ENCODE measurements at places on chromosomes 7 and 10.

DNA sequence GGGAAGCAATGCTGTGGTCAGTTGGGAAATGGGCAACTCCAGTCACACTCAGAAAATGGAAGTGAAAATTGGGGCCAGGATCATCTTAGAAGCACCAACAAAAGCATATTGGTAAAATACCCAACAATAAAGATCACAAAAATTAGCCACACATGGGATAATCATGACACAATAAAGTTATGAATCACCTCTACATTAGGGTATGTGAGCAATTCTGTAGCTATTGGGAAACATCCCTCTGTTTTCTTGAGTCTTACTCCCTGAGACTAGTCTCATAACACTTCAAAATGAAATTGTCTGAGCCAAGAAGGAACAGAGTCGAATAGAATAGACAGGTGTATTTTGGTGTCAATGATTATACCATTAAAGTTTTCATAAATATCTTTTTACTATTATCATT is 178.3 kb downstream of the DYNC1I1 start:
- no peak for DNase-seq

GRCh38 chr10:36313142-36313541 is 671.0 kb upstream of the FZD8 start:
- DNase-seq = no peak

DNA sequence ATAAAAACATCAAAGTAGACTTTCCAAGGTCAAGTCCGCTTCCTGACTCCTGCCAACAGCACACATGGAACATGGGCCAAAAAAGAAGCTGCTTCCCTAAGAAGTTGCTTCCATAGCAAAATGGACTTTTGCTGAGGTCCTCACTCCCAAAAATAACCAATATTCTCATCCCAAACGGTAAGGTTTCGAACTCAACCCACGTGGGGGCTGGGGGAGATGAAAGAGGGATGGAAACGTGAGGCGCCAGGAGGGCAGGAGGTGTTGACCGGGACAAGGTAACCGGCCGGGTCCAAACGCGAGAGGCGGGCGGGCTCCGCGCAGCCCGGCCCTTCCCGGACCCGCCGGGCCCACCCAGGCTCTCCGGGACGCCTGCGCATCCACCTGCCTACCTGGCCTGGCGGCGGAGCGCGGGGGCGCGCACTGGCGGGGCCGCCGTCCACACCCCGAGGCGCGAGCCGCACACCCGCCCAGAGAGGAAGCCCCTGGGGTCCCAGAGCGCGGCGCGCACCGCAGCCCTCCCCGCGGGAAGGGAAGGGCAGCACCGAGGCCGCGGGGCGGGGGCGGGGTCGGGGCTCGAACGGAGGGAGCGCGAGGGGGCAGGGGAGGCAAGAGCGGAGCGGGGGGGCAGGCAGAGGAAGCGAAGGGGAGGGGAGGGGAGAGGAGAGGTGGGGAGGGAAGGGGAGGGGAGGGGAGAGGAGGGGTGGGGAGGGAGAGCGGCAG is 742 bp downstream of the LMBR1 start:
- peak; percentile 66 for DNase-seq

GRCh38 chr7:143013473-143013872 is 13.5 kb downstream of the OR9A2 start:
- no peak for DNase-seq
